Activated effector memory CD4-positive, alpha-beta T cell treated with anti-CD3 and anti-CD28 coated beads, Interleukin-2, amount 50 U/mL, for 16 hours (primary cell): ENCODE measurements at places on chromosomes 2 and 18.

GRCh38 chr2:68420254-68420910 is 46.7 kb downstream of the FBXO48 start:
- DNase-seq, result no peak

GRCh38 chr2:184394642-184395041 is 203.7 kb upstream of the ZNF804A start:
- DNase-seq, result no peak

DNA sequence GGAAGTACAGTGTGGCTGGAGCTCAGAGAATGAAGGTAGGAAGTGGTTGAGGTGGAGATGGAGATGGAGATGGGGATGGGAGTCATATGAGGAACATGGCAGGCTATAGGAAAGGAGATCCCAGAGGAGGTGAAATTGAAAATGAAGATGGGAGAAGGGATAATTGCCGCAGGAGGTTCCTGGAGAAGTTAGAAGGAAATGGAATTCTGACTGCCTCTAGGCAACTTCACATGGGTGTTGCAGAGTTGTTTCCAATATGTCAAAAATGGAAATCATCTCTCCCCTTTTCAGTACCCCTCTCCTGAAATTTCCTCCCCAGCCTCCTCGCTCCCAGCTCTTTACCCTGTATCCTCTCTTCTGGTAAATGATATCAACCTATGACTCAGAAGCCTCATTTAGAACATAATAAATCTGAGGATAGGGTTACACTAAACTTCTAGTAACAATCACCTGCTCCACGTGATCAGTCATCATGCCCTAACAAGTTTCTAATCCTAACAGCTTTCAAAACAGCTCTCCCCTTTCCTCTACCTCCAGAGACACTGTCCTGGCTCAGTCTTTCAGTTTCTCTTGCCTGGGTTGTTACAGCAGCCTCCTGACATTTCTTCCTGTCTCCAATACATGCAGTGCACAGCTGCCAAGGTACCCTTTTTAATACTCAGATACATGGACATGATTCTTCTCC is 201.9 kb upstream of the RBMS1 start:
- DNase-seq, result no peak

DNA sequence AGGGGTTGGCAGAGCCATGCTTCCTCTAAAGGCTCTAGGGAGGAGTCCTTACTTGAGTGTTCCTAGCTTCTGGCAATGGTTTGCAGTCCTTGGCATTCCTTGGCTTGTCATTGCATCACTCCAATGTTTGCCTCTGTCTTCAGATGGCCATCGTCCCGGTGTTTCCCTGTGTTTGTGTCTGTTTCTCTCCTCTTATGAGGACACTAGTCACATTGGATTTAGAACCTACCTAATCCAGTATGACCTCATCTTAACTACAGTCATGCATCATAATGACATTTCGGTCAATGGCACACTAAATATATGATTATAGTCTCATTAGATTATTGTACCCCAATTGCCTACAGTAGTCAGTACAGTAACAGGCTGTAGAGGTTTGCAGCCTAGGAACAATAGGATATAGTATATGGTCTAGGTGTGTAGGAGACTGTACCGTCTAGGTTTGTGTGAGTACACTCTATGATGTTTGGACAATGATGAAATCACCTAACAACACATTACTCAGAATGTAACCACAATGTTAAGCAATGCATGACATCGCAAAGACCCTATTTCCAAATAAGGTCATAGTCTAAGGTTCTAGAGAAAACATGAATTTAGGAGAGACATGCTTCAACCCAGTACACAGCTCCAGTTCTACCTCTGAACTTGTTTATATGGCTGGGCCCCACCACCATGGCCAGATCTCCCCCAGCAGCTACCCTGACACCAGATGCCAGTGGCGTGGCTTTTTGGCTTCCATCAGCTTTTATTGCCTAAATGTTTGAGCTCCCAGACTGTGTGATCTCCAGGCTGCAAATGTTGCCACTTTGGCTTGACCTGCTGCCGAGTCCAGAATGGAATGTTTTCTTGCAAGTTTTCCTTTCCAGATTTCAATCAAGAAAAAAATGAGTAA is 22.1 kb downstream of the SRD5A2 start:
- no peak for DNase-seq

- no peak for DNase-seq
These were observed 33.5 kb downstream of the EPB41L3 start for GRCh38 chr18:5510135-5510846.

DNA sequence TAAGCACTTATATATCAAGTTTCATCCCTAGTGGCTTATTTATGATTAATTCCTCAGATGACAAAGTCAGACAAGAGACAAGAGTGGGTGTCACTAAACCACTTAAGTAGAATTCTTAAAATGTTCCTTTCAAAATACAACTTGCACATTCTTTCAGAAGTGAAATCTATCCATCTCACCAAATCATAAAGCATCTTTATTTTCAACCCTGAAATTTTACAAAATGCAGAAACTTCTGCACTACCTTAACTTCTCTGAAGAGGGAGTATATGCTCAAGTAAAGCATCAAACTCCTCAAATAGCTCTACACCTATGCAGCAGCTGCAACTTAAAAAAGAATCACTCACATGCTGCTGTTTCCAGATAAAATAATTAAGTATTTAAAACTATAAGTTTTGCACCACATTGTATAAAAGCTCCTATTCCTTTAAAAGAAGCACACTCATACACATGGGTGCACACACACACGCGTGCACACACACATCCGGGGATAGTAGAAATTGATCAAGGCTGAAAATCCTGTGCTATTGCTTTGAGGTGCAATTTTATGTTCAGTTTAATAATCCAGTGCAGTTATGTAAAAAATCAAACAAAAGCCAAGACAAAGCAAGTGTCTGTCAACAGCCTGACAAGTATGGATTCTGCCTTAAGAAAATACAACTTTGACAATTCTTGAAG is 244.5 kb downstream of the TCF4 start:
- DNase-seq, result no peak

- no peak for DNase-seq
These were observed at the start of gene CACNB4 for GRCh38 chr2:152098496-152099366. Gene CACNB4 (minus strand): TSS chr2:152099044.

DNA sequence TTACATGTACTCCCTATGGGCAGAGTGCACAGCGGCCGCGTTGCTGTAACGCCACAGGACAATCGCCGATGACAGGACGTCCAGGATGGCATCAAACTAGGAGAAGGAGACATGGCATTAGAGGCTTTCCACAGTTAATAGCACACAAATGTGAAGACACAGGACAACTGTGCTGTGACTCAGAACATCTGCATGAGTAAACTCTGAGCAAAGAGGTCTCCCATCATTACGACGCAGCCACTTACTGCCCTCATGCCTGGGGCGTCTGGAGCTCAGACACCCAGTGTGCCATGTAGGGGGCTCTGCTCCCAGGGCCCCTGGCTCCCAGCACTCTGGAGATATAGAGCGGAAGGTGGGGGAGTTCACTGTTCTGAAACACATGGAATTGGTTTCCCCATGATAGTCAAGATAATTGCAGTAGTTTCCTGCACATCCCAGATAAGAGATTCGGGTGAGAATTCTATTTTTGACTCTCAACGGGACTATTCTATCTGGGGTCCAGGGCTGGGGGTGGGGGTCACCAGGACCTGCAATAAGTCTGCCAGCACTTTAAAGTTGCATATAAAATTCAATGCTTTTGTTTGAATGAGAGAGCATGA is 168.1 kb downstream of the TMEM163 start:
- no peak for DNase-seq

DNA sequence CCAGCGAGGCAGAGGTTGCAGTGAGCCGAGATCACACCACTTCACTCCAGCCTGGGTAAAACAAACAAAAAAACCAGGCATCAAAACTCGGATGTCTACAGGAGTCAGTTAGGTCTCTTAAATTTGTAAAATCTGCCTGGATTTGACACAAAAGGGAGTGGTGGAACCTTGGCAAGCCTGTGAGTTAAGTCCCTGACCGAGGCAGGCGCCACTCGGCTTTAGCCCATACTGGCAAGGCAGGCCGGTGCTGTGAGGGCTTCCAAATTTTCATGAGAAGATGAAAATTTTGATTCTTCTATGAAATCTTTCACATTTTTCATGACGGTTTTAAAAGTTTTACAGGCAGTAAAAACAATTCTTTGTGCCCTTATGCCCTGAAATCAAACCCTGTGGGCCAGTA is 165.8 kb downstream of the FMNL2 start:
- DNase-seq, result no peak

DNA sequence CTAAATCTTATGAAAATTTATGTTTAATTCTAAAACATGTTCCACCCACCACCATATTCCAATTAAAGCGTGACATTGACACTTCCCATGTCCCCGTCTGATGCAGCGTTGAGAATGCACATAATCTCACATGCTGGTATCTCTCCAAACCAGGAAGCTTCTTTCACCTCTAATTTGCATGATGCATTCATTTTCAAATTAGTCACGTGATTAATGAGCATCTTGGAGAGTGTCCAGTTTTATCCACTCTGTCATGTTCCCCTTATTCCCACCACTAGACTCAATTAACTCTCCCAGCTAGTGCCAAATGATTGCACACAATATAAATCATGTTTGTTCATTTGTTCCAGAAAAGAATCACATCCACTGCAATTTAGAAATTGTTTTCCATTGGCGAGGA is 105.8 kb downstream of the RIT2 start:
- no peak for DNase-seq

GRCh38 chr2:121211689-121212151 is 73.3 kb downstream of the TFCP2L1 start:
- DNase-seq, result no peak

DNA sequence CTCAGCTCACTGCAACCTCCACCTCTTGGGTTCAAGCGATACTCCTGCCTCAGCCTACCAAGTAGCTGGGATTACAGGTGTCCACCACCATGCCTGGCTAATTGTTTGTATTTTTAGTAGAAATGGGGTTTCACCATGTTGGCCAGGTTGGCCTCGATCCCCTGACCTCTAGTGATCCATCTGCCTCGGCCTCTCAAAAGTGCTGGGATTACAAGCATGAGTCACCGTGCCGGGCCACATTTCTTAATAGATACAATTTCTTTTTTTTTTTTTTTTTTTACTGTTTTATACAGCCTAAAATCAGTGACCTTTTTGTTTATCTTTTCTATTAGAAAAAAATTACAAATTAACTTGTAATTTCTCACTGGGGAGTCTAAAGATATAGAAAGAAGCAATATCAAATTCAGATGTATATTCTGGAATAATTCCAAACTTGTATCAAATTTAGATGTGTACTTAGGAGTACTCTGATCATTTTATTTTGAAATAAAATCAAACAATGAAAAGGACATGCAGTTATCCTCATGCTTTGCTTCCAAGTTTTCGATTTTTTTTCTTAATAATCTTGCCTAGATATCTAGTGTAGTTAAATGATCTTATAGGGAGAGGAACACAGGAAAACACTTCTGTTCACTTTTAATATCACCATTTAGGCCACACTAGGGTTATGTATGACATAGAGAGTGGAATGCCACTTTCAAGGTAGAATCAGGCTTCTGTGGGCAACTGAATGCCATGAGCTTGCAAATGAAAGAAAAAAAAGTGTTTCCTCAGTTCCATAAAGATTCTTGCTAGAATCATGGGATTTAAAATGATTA is 1089.3 kb downstream of the SUCLG1 start:
- no peak for DNase-seq

GRCh38 chr2:43149482-43150107 is 76.8 kb downstream of the ZFP36L2 start:
- peak; percentile 79 for DNase-seq

DNA sequence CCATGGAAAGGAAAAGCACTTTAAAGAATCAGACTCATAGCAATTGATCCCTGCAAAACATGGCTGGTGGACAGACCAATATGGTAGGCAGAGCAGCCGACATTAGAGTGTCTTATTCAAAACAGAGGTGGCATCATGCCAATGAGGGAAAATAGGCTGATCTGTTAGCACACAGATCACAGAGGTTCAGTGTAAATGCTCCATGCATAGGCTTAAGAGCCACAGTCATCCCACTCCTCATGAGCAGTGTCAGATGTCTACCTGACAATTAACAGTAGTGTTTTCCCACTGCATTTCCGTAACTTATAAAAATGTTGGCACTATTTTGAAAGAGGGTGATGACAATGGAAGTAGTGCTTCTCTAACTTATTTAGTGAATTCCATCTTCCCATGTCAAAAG is 86.7 kb downstream of the SPATS2L start:
- DNase-seq, result no peak

- DNase-seq, result no peak
These were observed 311.3 kb upstream of the KLHL29 start for GRCh38 chr2:23073671-23074070.

- DNase-seq, result no peak
These were observed 31.4 kb downstream of the MAPRE2 start for GRCh38 chr18:35072616-35073015.

GRCh38 chr2:99598441-99598840 is 108.6 kb upstream of the REV1 start:
- no peak for DNase-seq

DNA sequence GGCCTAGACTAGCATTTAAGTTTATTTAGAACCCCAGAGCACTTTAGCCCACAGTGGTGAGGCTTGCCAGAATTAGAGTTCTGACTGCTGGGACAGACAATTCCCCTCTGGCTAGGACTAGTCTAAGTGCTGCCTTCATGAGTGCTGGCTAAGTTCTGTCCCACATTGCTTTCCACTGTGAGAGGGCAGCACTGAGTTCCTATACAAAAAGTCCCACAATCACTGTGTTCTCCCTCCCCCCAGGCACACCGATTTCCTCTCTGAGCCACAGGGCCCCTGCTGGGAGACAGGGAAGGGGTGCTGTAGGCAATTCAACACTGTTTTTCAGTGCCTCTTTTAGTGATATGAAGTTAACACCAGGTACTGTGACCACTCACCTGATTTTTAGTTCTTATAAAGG is 310.9 kb downstream of the DLGAP1 start:
- no peak for DNase-seq

- no peak for DNase-seq
These were observed 226.7 kb upstream of the MC4R start for GRCh38 chr18:60599267-60599666.

- no peak for DNase-seq
These were observed 392.5 kb upstream of the SALL3 start for GRCh38 chr18:78587096-78587495.

DNA sequence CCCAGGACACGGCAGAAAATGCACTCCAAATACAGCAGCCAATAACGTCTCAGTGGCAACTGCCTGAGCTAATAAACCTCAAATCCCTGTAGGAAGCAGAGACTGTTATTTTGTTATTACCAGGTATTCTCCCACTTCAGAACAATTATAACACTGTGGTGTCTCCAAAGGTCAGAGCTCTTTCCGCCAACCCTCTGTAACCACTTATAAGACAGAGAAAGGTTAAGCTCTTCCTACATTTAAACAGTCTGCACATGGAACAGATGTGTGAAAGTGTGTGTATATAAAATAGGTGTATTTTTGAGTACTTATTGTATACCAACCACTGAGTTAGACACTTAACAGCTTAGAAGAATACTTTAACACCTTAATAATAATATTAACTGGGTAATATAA is 64.1 kb downstream of the FBXO15 start:
- no peak for DNase-seq

DNA sequence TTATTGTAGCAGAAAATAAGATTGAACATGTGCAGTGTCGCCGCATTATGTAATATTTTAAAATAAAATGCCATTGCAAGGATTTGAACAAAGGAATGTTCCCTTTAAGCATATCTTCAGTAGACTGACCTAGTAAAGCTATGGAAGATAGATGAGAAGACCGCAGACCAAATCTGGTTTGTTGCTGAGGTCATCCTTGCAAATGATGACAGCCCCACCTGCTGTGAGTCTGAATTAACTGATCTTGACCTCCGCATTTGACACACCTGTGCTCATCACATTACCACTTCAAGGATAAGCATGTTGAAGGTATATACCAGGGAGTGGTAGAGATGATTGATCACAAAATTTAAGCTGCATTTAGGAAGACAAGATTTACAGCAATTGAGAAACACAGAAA is 96.2 kb downstream of the NYAP2 start:
- DNase-seq, result no peak
